ENCODE measurements at places on chromosomes 7 and 10.
A peak's percentile ranks its signal among the peaks of the same experiment; 100 is the strongest.

DNA sequence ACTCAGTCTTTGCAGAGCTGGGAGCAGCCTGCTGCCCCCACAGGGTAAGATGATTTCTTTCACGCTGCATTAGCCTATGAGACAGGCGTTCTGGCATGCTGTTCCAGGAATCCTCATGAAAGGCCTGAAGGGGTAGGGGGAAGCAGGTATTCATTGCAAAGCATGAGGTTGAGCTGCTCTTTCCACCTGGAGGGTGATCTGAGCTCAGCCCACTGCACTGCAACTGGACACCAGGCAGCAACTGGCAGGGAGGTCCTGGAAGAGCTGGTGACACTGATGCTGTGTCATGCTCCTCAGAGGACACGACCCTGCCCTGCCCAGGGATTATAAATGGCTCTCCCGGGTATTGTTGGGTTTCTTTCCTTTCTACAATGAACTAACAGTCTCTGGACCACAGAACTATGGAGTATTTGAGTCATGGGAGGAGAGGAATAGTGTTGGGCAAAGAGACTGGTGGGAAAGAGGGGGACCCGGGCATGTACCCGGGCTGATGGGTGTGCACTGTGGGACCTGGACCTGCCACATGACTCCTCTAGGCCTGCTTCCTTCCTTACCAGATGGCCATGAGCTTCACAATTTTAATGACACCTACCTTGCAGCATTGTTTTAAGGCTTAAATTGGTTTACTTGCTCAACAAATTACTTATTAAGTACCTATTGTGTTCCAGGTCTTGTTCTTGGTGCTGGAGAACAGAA is 24.3 kb downstream of the SLC25A28 start:
- DNase-seq, result no peak

DNA sequence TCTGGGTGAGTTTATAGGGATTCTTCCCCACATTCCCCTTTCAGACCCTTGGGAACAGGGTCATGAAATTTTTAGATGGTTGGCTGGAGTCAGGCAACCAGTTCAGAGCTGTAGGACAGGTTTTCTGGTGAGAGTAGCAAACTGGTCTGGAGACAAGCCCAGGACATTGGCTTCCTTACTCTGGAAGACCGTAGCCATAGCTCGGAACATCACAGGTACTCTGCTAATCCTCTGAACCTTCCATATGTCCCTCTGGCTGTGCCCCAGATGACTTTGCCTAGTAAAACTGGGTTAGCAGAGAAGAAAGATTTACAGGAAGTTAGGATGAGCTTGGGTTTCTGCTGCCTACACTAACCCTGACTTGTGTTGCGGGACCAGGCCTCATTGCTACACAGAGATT is 104.5 kb upstream of the MKLN1 start:
- DNase-seq, result no peak

DNA sequence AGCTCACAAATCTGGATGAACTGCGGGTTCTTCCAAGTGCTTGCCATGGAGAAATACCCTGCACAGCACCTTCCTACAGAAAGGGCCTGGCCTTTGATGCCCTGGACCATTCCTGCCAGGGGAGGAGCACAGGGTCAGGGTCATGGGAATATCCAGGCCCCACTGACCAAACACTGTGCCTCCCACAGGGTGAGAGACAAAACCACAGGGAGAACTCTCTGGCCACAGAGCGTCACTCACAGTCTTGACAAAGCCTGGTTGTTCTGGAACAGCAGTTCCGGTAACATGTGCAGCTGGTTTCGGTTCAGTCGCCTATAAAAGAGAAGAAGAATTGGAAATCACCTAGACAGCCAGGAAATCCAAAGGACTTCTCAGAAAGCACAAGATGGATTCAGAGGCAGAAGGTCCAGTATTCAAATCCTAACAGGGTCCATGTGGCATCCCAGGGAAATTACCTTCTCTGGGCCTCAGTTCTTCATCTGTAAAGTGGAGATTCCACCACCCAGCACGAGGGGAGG is 28.1 kb downstream of the SLIT1 start:
- peak; percentile 12 for DNase-seq

GRCh38 chr7:5296015-5296610 is 13.4 kb downstream of the SLC29A4 start:
- peak; percentile 16 for DNase-seq

DNA sequence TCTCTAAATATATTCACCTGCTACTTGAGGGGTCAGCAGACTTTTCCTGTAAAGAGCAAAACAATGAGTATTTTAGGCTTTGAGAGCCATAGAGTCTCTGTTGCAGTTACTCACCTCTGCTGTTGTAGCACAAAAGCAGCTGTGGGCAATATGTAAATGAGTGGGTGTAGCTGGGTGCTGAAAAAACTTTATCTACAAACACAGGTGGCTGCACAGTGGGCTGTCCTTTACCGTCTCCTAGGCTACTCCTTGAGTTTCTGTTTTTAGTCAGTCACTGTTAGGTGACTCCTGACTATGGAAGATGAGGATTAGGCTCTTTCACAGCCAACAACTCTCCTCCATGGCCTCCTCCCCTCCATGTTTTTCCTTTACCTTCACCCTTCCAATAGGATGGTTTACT is 286.1 kb upstream of the C7orf33 start:
- peak; percentile 13 for DNase-seq

DNA sequence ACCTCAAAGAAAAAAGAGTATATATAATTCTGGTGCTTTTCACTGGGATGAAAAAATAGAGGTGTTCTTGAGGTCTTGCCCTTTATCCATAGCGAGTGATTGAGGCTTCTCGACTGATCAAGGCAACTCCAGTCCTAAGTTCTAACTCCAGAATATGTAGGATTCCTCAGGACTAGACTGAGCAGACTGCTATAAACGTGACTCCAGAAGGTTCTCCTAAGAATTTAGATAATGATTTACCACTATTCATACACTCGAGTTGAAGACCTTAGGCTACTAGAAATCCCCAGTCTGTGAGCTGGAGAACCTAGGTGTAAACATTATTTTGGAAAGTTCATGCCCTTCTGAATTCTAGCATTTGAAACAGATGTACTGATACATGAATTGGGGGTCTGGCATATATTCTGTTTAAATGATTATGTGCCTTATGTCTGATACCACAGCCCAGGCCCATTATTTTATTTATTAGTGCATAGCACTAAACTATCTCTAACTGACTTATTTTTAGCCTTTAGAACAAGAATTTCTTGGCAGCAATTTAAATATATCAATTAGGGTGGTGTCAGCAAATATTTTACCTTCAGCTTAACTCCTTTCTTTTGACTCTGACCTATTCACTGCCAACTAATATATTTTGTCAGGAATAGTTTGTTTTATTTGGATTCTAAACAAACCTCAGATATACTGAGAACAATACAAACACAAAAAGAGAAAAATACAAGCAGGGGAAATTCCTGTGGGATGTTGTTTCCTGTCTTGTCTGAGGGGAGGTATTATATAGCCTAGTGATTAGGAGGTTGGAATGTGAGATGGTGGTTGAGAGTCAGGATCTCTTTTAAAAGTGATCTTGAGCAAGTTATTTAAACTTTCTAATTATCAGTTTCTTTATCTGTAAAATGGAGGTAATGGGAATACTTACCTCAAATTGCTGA is 75.8 kb downstream of the PODXL start:
- DNase-seq, result no peak

DNA sequence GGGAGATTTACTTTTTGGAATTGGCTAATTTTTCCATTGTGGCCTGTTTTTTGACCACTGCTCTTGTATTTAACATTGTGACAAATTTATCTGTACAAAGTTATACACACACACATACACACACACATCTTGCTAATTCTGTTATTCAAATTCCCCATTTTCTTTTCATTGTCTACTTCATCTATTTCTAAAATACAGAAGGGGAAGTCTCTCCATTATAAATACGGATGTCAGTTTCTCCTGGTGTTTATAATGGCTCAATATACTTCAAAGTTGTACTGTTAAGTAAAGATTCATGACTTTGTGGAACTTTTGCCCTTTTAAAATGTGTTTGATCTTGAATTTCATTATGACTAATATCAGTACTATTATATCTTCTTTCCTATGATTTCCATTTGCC is 81.0 kb downstream of the CNOT4 start:
- no peak for DNase-seq

GRCh38 chr7:42407833-42408232 is 170.8 kb upstream of the GLI3 start:
- no peak for DNase-seq

DNA sequence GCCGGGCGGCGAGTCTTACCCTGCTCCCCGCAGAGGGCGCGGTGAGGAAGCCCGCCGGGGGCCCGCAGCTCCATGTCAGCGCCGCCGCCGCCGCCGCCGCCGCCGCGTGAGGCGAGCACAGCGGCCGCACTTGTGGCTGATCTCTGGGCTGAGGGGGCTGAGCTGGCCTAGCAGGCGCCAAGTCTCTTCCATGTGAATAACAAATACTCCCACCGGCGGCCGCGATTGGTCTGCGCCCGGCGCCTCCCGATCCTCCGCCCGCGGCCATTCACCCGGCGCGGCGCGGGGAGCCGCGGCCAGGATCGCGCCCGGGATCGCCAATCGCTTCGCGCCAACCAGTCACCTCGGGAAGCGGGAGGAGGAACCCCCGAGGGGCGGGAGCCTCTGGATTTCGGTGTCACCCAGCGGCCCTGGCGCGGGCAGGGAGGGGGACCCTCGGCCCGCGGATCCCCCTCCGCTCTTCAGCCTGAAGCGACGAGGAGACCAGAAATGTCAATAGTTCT is at the start of gene GRM8:
TSS of gene GRM8 (minus strand) at position 164 of the 503 bp plus-strand sequence.
- no peak for DNase-seq

DNA sequence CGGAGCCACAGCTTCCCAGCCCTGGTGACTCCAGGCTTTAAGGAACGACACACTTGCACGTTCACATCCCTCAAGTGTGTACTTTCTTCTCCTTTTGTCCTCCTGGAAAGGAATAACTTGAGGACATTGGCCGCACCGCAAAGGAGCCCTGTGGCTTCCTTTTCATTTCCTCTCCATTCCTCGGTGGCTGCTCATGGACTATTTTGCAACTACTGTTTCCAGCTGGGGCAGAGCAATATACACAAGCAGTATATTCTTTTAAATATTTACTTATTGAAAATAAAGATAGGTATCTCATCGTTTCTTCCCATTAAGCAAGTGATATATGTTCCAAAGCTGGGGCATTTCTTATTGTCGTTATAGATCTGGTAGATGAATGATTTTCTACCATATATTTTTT is 97.2 kb upstream of the LYZL1 start:
- DNase-seq, result no peak

- DNase-seq, result no peak
These were observed 541 bp downstream of the ELMO1 start for GRCh38 chr7:37448011-37448635.

DNA sequence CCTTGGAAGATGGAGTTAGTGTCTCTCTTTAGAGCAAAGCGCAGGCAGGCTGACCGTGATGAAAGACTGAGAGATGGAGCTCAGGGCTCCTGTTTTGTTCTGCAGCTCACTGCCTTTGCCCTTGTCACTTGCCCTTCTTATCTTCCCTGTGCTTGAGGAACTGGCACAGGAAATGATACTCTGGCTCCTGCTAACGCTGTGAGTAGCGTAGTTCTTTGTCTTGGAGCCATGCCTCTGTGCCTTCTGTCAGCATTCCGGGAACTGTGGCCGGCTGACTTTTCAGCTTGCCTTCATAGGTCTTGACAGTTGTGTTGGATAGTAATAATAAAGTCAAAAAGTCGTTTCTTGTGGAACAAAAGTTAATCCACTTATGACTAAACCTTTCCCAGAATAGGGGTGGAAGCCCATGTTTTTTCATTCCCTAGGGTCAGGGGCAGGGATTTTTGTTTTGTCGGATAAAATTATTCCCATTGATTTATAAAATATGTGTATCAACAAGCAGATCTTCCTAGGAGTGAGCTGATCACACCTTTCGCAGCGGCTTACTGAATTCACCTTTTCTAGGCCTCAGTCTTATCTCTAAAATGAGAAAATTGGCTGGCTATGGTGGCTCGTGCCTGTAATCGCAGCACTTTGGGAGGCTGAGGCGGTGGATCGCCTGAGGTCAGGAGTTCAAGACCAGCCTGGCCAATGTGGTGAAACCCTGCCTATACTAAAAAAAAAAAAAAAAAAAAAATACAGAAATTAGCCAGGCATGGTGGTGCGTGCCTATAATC is 16.6 kb upstream of the TMEM236 start:
- no peak for DNase-seq

DNA sequence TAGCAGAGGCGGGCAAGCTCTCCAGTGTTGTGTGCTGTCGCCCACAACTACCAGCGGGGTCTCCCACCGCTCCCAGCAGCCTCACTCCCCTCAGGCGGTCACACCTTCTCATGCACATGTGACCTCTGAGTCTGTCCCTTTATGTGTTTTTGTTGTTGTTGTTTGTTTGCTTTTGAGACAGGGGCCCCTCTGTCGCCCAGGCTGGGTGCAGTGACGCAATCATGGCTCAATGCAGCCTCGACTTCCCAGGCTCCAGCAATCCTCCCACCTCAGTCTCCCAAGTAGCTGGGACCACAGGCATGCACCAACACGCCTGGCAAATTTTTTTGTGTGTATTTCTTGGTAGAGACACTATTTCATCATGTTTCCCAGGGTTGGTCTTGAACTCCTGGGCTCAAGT is 1.5 kb downstream of the CPSF4 start:
- no peak for DNase-seq

- no peak for DNase-seq
These were observed 442.1 kb upstream of the FOXK1 start for GRCh38 chr7:4240042-4240441.

DNA sequence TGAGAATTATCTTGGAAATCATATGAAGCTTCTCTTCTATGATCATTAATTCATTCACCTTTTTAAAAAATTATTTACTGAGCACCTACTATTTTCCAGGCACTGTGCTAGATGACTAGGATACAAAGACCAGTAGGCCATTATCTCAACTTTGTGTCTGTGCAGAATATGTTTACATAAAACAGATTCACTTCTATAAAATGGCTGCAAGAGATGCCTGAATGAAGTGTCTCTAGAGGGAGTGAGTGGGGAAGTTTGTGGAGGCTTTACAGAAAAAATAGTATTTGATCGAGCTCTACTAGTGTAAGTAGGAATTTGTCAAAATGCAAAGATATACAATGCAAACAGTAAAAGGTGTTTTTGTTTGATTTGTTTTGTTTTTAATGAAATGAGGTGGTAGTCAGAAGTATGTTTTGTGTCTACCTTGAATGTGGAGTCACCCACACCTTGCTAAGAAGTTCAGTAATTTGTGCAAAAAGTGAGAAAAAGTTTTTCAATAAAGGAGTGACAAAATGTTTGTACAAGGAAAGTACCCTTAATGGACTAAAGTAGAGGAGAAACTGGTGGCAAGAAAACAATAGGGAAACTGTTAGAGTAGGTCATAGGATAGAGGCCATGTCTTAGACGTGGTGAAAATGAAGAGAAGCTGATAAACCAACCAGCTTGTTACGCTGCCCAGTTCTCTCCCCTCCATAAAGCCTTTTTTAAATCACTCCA is 125.5 kb downstream of the KCND2 start:
- no peak for DNase-seq

DNA sequence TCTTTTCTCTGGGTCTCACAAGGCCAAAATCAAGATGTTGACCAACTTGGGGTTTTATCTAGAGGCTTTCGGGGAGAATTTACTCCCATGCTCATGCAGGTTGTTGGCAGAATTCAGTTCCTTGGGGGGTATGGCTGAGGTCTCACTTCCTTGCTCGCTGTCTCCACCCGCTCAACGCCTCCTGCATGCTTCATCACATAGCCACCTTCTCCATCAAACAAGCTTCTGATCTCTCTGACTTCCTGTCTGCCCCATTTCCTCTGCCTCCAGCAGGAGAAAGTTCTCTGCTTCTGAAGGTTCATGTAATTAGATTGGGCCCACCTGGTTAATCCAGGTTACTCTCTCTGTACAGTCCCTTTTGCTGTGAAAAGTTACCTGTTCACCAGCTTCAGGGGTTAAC is 179.1 kb upstream of the FZD1 start:
- no peak for DNase-seq

Data from CD4-positive, alpha-beta T cell treated with Interferon gamma for 1 hour (primary cell).